EL (cell line): ENCODE measurements at places on chromosomes 6 and 20.
A peak's percentile ranks its signal among the peaks of the same experiment; 100 is the strongest.

DNA sequence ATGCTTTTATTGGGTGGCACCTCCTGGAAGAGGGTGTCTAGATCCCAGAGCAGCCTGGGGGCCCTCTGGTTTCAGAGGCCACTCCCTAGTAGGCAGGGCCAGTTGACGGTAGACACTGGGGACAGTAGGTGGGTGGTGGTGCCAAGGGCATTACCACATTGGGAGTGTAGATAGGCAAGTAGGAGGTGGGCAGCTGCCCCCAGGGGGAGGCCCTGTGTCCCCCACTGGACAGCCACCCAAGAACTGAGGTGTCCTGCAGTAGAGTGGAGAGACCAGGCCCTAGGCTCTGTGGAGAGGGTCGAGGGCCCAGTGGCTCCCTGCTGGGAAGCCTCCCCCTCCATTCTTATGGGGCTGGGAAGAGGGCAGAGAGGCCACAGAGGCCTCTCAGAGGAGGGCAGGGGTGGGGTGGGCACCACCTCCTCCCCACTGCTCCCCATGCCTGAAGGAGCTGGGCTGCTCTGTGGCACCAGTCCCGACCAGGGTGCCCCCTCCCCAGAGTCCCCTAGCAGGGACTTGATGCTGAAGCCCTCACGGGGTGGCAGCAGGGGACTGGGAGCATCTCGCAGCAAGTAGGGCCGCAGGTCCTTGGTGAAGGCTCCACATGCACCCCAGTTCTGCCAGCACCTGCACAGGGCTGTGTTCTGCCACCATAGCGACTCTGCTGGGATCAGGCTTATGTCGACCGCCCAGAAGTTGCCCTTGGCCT lies 305.0 kb upstream of the KCNQ5 start:
- no peak for DNase-seq

GRCh38 chr6:149264629-149265028 lies 52.9 kb upstream of the TAB2 start:
- DNase-seq: no peak

DNA sequence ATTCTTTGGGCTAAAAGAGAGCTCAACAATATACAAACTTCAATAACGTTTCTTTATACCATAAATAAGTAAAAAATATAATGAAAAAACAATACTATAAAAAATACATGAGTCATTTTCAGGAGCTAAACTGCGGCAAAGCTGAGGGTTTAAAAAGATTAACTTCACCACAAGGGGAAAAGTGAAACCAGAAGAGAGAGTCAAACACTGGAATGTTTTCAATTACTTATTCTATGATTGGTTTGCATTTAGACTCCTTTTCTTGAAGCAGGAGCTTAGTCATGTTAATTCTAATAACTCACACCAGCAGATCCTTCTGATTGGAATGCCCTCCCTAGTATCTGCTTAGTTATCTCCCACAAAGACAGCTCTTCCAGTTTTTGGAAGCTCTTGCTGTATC lies 627.3 kb downstream of the UTRN start:
- DNase-seq: peak; percentile 74

- no peak for DNase-seq
Measured at GRCh38 chr6:147715035-147715434, 206.5 kb downstream of the SAMD5 start.

GRCh38 chr20:52031563-52032303 lies 159.8 kb downstream of the ZFP64 start:
- peak; percentile 89 for DNase-seq
